ENCODE measurements at places on chromosomes 4 and X.

DNA sequence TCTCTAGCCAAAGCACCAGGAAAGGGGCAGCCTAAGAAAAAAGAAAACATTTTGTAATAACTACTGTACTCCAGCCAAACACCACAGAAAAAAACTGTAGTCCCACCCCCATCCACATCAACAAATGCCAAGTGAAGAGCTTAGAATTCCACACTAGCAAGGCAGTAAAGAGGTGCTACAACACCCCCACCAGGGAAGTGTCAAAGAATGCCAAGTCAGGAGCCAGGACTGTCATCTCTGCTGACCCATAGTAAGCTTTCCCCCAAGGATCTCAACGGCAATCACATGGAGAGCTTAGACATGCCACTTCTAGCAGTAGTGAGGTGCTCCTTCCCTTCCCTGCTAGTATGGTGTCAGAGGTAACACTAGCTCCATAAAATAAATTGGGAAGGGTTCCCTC is 34.4 kb upstream of the CCDC160 start:
- no peak for DNase-seq

- DNase-seq = no peak
Measured at GRCh38 chr4:26377328-26378311, 56.8 kb downstream of the RBPJ start.

GRCh38 chrX:132631579-132632232 is 142.9 kb upstream of the MBNL3 start:
- no peak for DNase-seq

- DNase-seq = no peak
Measured at GRCh38 chr4:161252520-161253141, 911.2 kb downstream of the FSTL5 start.

GRCh38 chr4:3607690-3608552 is 75.7 kb upstream of the LRPAP1 start:
- DNase-seq = no peak

DNA sequence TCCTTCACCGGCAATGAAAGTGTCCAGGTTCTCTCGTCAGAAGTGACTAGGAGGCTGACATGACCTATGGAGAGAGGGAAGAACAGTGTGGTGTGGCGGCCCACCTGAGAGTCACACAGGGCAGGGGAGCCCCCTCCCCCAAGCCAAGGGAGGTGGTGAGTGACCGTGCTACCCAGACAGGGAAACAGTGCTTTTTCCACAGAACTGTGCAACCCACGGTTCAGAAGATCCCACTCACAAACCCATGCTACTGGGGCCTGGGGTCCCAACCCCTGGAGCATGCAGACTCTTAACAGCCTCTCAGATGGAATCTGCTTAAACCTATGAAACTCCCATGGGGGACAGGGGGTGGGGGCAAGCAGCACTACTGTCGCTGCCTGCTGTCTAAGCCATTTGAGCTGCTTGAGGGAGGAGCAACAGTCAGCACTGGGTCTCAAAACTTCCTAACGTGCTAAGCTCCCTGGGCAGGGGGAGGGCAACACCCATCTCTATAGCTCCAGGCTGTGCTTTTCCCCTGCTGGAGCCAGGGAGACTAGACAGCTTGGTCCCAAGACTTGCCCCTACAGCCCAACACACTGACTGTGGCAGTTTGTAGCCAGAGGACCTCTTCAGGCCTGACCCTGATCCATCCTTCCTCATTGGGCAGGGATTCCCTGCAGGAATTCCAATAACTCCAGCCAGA is 850.4 kb upstream of the AADAT start:
- no peak for DNase-seq

DNA sequence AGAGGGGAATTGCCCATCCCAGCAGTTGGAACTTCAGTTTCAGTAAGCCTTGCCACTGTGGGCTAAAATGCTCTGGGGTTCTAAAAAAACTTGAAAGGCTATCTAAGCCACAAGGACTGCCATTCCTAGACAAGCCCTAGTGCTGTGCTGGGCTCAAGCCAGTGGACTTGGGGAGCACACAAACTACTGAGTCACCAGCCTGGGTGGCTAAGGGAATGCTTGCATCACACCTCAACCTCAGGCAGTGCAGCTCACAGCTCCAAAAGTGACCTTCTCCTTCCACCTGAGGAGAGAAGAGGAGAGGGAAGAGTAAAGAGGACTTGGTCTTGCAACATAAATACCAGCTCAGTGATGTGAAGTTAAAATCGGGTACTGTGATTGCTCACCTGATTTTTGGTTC is 116.7 kb upstream of the GLRA2 start:
- DNase-seq = no peak

GRCh38 chr4:134019657-134020056 is 181.9 kb downstream of the PABPC4L start:
- DNase-seq = no peak

GRCh38 chrX:11429538-11430085 is 136.4 kb downstream of the AMELX start:
- no peak for DNase-seq

DNA sequence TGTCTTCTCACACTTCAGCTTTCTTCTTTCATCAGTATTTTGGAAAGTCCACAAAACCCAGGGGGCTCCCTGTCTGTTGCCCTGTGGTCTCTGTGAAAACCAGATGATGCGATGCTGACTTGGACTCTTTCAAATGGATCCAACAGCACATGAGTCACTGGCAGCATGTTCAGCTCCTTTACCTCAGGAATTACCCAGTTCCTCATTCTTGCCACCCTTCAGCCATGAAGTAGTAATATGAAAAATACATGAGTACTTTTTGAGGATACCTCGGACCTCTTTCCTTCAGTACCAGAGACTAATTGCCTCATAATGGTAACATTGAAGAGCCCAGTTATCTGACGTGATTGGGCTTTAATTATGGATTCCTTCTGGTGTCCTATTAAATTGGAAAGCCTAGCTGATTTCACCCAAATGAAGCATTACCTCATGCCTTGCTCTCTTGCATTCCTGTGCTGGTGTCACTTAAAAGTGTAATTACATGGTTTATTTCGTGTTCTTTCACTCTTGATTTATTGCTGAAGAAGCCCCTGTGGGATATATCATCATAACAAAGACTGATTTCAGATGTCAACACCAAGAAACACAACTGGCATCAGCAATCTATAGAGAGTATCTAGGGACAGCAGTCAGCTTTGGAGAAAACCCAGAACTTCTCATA is 63.4 kb downstream of the NFKB1 start:
- peak; percentile 69 for DNase-seq

GRCh38 chrX:105006103-105006502 is 214.4 kb downstream of the TEX13A start:
- no peak for DNase-seq

- no peak for DNase-seq
Measured at GRCh38 chr4:99827857-99828256, 11.2 kb downstream of the DAPP1 start.

DNA sequence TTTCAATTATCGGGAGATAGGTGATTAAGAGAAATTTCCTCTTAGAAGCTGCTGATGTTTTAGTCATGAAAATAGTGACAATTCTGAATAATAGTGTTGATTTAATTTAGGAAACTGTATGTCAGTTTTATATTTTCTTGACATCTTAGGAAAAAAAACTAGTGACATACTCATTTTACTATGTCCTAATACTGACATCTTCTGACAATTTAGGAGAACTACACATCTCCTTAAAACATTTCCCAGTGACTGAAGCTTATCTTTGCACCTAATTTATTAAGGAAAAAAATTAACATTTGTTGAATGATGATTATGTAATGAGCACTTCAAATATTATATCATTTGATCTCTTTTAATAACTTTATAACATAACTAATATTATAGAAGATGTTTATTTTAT is 42.0 kb upstream of the RBMXL3 start:
- no peak for DNase-seq

DNA sequence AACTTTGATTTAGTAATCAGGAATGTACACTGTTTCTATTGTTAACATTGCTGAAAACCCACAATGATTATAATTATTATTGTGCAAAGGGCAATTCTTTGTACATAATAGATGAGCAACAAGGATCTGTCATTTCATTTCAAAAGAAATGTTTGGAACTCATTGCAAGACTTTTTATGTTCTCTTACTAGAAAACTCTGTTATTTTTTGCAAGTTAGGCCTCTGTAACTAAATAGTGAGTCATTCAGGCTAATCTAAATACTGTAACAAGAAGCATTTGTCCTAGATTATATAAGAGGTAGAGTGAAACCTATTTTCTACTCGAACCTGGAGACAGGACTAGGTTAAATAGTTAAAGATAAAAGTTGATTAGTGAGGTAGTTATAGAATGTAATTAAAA is 93.2 kb upstream of the FAM47B start:
- DNase-seq = no peak

DNA sequence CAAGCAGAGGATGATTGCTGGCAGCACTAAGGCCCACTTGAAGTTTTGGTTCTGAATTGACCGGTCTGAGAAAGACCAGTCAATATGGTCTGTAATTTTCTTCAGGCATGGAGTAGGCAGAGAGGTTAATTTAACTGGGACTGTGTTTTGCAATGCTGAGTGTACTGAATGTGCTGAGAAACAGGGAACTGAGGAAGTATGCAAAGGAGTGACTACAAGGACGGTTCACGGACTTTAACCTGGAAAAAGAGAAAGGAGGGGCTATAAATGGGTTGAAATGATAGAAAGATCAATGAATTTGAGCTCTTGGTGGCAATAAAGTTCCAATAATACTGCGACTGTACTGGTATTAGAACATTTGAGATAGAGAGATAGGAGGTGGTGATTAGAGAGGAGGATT is 84.5 kb downstream of the MAGEB17 start:
- no peak for DNase-seq

DNA sequence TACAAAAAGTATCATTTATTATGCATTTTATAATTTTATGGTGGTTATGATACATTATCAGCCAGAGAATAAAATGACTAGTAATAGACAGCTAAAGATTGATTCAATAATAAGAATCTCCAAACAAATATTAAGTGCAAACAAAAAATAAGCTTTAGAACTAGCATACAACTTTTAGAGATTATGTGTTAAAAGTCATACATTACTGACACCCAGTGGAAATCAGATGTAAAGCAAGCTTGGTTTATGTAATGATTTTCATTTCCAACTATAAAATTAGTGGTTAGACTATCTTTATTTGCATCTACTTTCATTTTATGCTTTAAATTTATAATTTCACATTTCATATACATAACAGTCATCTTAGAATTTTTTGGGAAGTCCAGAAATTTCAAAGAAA is 57.7 kb downstream of the IL13RA2 start:
- DNase-seq = no peak

- DNase-seq = no peak
Measured at GRCh38 chr4:14023896-14024295, 396.4 kb upstream of the BOD1L1 start.

DNA sequence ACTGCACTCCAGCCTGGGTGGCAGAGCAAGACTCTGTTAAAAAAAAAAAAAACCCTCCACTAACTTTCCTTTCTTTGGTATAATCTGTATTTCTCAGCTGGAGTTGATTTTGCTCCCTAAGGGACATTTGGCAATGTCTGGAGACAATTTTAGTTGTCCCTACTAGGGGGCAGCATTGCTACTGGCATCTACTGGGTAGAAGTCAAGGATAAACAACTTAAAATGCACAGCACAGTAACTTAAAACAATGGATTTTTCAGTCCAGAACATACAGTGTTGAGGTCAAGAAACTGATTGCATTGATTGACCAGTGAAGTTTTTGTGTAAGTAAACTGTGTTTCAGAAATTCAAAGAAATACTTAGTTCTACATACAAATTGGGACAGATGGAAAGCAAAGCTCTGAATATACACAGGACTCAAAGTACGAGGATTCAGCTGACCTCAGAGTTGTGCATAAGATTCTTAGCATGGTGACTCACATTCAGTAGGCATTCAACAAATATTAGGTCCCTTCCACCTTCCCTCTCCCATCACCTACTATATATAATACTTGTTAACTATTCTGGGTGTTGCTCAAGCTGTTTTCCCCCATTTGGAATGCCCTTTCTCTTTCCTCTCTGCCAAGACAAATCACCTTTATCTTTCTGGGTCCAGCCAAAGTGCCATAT is 8.8 kb downstream of the DDX53 start:
- DNase-seq = no peak

DNA sequence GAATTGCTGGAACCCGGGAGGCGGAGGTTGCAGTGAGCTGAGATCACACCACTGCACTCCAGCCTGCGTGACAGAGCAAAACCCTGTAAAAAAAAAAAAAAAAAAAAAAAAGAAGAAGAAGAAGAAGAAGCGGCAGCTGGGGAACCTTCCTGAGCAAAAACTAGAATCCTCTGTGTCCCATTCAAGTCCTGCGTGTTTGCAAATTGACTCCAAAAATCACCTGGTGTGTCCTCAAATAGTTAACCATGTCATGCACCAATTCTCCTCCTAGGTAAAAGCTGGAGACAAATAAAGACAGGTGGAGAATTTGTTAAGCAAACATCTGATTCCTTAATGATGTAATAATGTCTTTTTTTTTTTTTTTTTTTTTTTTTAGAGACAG is 31.9 kb upstream of the ASMTL start:
- DNase-seq = no peak

GRCh38 chrX:71082822-71083221 is 12.8 kb upstream of the FOXO4 start:
- no peak for DNase-seq

DNA sequence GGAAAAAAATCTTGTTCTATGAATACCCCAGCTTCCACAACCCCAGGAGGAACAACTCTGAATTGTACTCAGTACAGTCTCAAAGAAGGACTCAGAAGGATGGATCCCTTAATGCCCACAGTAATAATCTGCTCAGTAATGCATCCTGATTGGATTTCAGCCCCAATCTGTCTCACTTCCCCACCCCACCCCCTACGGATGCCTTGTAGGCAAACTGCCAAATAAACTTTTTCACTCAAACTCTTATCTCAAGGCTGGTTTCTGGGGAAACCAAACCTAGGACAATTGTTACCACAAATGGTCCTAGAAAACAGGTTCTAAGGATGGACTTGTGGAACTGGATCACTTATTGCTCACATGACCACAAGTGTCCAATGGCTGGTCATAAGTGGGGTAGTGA is 1021.8 kb upstream of the INTU start:
- DNase-seq = no peak

- DNase-seq = no peak
Measured at GRCh38 chrX:130716781-130717413, 186.1 kb downstream of the ENOX2 start.

GRCh38 chr4:144338148-144338547 is 197.6 kb upstream of the GYPA start:
- DNase-seq = no peak

DNA sequence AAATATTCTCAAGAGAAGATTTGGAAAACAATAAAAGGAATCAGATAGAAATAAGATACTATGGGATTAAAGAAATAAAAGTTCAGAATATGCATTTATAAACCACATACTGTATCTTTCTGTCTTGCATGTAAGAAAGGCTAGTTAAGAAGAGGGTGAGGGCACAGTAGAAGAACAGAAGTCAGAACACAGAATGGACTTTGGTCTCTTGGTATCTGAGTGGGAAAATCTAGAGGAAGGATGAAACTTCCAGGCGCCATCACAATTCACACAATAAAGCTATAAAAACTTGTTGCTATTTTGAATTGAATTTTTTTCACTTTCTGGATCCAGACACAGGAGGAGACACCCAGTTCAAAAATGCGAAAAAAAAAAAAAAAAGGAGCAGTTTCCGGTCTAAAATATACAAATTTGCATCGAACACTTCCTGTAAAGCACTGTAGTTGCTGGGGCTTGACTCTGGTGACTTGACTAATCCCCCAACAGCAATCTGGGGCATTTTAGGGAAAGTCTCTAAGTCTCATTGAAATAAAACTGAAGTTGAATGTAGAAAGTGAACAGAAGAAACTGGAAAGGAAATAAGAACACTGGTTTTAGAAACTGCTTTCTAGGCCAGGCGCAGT is 8.1 kb upstream of the NAAA start:
- no peak for DNase-seq

- peak; percentile 74 for DNase-seq
Measured at GRCh38 chrX:10633722-10634121, 13.3 kb upstream of the MID1 start.

Measured in stromal cell of bone marrow (primary cell).